A549 treated with Hydrocortisone at 1 μM for 4 hours (cell line): ENCODE measurements at places on chromosomes 7 and 10. TPM values are rescaled to one million over a fixed set of nuclear protein-coding genes. Genes with fewer than 3 reads are reported as not detected.

The HOXA2 gene
- total RNA-seq, result 0.53 to 0.81 TPM (median 0.69 TPM) in 5 replicates

The BNIP3 gene
- total RNA-seq, result 43.7 to 47.1 TPM (median 44.9 TPM) in 5 replicates

The ADRB1 gene
- 1.1 to 1.4 TPM (median 1.2 TPM) in 5 replicates for total RNA-seq

The FGF8 gene
- total RNA-seq, result not detected in 5 replicates

The FAM25C gene
- total RNA-seq, result 0.59 to 2.9 TPM (median 0.93 TPM) in 4 of 5 replicates, not detected in the other

The ACSM6 gene
- total RNA-seq, result not detected in 5 replicates

The MACC1 gene
- not detected in 5 replicates for total RNA-seq

The COBL gene
- 4.0 to 4.8 TPM (median 4.4 TPM) in 5 replicates for total RNA-seq

The OPALIN gene
- total RNA-seq, result not detected in 5 replicates

The PILRA gene
- total RNA-seq, result 3.3 to 5.4 TPM (median 5.2 TPM) in 5 replicates

The SMIM30 gene
- total RNA-seq, result 29.3 to 41.5 TPM (median 33.6 TPM) in 5 replicates

The DNAJC12 gene
- 47.0 to 62.1 TPM (median 57.0 TPM) in 5 replicates for total RNA-seq

The AOAH gene
- 0.12 to 0.15 TPM in 2 of 5 replicates, not detected in the others for total RNA-seq

The LIPJ gene
- total RNA-seq, result not detected in 5 replicates

The ANKRD26 gene
- total RNA-seq, result 2.0 to 3.3 TPM (median 2.7 TPM) in 5 replicates

The TLX1 gene
- total RNA-seq, result not detected in 5 replicates

The COMTD1 gene
- total RNA-seq, result 28.3 to 61.1 TPM (median 55.3 TPM) in 5 replicates

The SYT15B gene
- 2.5 to 3.7 TPM (median 3.3 TPM) in 5 replicates for total RNA-seq

The ZNF503 gene
- total RNA-seq, result 6.7 to 9.0 TPM (median 8.5 TPM) in 5 replicates

The C10orf105 gene
- total RNA-seq, result not detected in 5 replicates

The PLAU gene
- 95.7 to 133 TPM (median 109 TPM) in 5 replicates for total RNA-seq

The SFRP4 gene
- 3.0 to 4.4 TPM (median 3.3 TPM) in 5 replicates for total RNA-seq

The MNX1 gene
- 4.1 to 4.8 TPM (median 4.6 TPM) in 5 replicates for total RNA-seq

The INHBA gene
- 0.37 to 0.82 TPM (median 0.55 TPM) in 5 replicates for total RNA-seq

The OPN4 gene
- not detected in 5 replicates for total RNA-seq
